NCI-H1092 treated with DMSO at 0.1 percent for 48 hours (cell line): ENCODE measurements at places on chromosomes 4 and X.

- DNase-seq: no peak
Measured at GRCh38 chr4:170014359-170015011, 11.7 kb downstream of the MFAP3L start.

DNA sequence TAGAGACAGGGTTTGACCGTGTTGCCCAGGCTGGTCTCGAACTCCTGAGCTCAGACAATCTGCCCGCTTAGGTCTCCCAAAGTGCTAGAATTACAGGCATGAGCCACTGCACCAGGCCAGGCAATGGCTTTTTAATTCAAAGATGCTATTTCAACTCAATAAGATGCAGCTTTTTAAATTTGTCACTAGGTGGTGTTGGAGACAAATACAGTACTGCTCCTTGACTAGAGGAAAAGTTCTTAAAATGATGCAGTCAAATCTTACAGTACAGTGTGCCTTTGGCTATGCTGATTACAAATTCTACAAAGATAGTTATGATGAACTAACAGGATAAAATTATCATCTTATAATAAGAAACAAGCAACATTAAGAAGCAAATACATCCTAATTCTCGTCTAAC is 441.1 kb downstream of the KCNIP4 start:
- no peak for DNase-seq

DNA sequence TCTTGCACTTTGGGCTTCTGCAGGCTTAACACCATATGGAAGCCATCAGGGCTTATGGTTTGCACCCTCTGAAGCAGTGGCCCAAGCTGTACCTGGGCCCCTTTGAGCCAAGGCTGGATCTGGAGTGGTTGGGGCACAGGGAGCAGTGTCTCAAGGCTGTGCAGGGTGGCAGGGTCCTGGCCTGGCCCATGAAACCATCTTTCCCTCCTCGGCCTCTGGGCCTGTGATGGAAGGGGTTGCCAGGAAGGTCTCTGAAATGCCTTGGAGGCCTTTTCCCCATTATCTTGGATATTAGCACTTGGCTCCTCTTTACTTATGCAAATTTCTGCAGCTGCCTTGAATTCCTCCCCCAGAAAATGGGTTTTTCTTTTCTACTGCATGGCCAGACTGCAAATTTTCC is 134.7 kb upstream of the USP9X start:
- no peak for DNase-seq

- DNase-seq: peak; percentile 34
Measured at GRCh38 chr4:118280501-118281218, 72.1 kb downstream of the PRSS12 start.

- no peak for DNase-seq
Measured at GRCh38 chr4:16443504-16444088, 217.3 kb upstream of the TAPT1 start.

DNA sequence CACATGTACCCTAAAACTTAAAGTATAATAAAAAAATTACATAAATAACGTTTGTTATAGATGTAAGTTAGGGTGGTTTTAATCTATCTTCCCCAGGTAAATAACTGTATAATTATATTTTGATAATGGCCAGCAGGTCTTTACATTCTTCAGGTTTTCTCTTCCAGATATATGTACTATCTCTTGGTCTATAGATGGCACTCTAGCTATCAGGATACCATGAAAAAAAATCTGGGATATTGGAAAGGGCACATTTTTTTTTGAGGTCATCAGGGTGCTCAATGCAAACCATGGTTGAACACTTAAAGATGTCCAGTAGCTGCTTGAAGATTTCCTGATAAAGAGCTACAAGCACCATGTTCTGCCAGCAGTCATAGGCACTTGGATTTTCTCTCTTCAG is 15.6 kb upstream of the ADH4 start:
- no peak for DNase-seq

GRCh38 chr4:185931986-185932385 is 120.0 kb upstream of the SORBS2 start:
- no peak for DNase-seq

- no peak for DNase-seq
Measured at GRCh38 chrX:100990139-100990538, 20.6 kb downstream of the ARL13A start.

GRCh38 chr4:61614231-61614630 is 414.1 kb downstream of the ADGRL3 start:
- no peak for DNase-seq

DNA sequence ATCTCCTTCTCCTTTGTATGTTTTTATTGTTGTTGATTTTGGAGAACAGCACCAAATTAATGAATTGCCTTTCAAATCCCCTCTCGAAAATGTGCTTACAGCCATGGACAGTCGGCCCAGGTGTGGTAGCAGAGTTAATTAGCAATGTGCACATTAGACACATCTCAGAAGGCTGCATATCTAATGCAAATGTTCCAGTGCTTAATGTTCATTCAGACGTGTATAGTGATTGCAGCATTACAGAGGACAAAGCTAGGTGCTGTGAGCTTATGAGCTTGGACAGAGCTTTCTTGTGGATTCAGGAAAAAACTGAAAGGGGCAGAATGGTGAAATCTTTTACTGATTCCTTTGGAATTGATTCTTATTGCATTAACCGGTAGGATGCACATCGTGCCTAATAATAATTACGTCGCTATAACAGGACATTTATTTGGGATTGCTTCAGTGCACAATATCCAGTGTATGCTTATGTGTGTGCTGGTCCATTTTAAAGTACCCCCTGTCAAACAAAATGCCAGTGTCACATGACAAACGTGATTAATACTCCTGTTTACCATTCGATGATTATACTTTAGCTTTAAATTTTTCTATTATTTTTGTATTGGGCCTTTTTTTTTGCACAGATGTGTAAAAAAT is 552.9 kb upstream of the EPHA5 start:
- DNase-seq: peak; percentile 29

GRCh38 chr4:25523405-25523804 is 132.2 kb upstream of the SLC34A2 start:
- no peak for DNase-seq

GRCh38 chr4:78776079-78776728 is at the start of gene BMP2K:
TSS of gene BMP2K (plus strand) at chr4:78776350. CDS start at chr4:78776544, 194 bp downstream.
- DNase-seq: peak; percentile 83

GRCh38 chrX:107825698-107826237 is at the start of gene MID2:
TSS of gene MID2 (plus strand) at chrX:107825866. CDS start at chrX:107826427, 561 bp downstream.
- peak; percentile 50 for DNase-seq

- peak; percentile 9 for DNase-seq
Measured at GRCh38 chr4:27692158-27692557, 831.5 kb downstream of the STIM2 start.

DNA sequence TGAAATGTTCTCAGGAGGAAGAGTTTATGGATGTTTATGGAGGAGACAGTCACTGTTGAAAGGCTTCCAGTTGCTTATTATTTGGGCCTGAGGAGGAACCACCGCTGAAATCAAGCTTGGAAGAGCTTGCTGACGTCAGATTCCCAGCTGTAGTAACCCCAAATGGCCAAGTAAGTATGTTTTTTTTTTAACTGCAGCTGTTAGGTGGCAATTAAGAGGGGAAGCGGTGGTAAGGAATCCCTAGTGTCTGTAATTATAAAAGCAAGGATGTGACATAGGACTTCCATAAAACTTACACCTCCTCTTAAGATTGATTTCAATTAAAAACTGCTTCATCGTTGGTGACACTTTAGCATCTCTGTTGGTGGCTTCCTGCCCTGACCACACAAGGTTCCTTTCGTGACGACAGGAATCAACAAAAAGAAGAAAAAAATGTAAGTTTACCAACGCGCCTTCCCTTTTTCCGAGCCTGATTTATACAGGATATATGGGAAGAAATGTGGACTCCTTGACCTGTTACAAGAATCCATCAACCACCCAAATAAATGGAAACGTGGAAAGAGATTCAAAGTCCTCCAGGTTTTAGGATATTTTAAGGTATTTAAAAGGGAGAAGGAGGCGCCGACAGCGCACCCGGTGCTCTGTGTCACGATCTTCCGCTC is 884 bp downstream of the RELL1 start:
- DNase-seq: no peak

GRCh38 chrX:129737916-129738315 is 863 bp upstream of the XPNPEP2 start:
- no peak for DNase-seq

DNA sequence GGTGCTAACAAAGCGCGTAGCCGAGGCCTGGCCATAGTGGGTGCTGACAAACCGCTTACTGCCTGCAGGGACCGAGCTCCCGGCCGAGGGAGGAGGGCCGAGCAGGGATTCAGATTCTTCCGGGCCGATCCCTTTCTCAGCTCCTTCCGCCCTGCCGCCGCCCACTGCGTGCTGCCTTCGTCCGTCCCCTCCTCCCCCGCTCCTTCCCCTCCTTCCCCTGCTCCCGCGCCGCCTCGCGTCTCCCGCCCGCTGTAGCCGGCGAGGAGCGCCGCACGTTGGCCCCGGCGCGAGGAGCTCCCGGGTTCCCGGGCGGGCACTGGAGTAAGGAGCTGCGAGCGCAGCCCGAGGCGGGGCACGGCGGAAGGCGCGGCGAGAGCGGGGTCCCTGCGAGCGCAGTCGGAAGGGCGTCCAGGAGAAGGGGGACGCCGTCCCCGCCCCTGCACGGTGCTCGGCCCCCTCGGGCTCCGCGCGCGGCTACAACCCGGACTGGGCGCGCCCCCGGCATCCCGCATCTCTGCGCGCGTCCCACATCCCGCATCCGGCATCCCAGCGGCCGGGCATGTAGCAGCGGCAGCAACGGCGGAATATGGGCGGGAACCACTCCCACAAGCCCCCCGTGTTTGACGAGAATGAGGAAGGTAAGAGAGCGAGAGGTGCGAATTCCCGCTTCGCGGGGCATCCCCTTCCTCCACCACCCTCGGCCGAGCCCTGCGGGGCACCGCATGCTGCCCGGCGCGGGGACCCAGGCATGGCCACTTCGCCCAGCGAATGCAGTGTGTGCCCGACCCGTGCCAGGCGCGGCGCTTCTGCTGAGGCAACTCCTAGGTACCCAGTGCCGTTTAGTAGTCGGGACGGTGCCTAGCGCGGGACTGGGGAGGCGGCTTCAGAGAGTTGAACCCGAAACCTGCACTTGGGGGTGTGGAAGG is at the start of gene STK32B:
Gene STK32B, plus strand, starts transcription at position 203 of the 926 bp plus-strand sequence.
- DNase-seq: peak; percentile 56

GRCh38 chr4:52126966-52127365 is 75.9 kb downstream of the SPATA18 start:
- no peak for DNase-seq

GRCh38 chrX:1334854-1335253 is 1.7 kb upstream of the IL3RA start:
- DNase-seq: no peak

GRCh38 chrX:39796856-39797255 is 300.9 kb downstream of the BCOR start:
- no peak for DNase-seq

DNA sequence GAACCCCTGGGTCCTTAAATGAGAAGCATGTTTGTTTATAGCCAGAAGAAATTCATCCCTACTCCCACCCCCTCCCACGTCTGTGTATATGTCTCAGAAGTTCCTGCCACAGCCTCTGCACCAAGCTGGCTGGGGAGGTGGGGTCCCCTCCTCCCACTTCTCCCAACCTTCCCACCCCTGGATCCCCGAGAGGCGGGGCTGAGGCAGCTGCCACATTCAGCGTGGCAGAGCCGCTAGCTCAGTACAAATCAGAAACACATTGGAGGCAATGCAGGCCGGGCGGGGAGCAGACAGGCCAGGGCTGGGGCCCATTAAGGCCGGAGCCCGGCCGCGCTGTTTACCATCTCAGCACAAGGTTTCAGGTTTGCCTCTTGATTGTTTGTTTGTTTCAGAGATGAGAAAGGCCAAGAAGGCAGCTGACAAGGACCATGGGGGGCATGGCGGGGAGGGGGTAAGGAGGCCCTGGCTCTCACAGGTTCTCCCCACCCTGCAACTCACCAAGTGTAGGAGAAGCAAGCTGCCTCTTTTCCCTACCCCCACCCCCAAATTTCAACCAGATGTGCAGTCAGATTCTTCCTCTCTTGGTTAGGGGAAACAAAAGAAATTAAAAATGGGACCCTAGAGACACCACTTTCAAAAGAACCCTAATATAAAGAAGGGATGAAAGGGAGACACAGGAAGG is 22.3 kb downstream of the PJA1 start:
- DNase-seq: no peak

GRCh38 chrX:11970578-11971359 is 167.5 kb upstream of the FRMPD4 start:
- no peak for DNase-seq

DNA sequence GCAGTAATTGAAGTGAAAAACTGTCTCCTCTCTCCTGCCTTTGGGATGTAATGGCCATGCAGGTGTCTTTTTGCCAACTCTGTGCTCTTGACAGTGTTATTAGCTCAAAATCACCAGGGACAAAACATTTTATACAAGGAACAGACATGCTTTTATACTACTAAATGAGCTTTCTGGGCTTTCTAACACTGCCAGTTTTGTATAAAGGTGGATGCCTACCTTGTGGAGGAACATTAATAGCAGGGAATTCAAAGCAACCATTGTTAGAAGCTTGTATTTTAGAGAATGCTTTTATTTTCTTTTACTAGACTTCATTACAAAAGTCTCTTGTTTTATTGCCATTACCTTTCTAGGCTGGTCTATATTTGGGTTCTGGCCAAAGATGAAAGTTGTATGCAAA is 54.7 kb upstream of the ARSJ start:
- DNase-seq: no peak

- DNase-seq: no peak
Measured at GRCh38 chr4:122806981-122807679, 19.5 kb upstream of the FGF2 start.

DNA sequence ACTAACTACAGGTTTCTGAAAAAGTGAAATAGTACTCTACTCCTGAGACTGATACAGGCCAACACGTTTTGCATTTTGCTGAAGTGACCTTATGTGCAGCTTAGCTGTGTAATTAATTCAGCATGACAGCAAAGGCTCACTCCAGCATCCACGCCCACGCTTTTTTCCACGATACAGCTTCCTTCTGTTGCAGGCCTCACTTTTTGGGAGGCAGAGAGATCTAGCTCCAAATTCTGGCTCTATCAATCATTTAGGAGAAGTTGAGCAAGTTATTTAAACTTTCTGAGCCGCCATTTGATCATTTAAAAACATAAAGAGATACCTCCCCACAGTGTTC is 160.3 kb downstream of the AFAP1 start:
- DNase-seq: no peak

DNA sequence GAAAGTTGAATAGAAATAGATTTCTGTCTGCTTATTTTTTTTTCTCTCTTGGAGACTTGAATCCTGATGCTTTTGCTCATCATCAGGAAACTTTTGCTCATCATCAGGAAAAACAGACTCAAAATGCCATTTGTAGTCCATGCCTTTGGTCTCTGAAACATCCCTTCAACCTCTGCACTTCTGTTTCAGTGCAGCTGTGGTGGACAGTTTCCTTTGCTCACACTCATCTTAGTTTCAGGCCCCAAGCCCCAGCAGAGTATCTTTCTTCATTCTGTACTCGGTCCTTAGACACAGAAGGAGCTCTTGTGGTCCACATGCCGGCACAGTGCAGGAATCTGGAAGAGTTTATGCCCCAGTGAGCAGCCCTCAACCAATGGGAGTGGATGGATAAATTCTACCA is 337.9 kb downstream of the PPP3CA start:
- no peak for DNase-seq

DNA sequence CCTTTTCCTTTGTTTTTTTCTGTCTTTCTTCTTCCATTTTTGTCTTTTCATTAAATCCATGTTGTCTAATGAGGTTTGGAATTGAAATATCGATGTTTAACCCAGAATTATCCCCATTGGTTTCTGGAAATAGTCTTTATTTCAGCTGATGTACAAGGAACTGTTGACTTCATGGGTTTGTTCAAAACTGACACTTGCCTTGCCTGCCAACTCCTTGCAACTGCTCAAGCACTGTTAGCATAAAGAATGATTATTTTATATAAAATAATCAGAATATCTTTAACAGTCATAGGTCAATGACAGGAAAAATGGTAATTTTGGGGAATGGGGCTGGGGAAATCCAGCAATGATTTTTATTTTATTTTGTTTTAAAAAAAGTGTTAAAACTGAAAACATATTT is 359.6 kb upstream of the LCORL start:
- DNase-seq: no peak
